ENCODE measurements at places on chromosomes 6 and 20.

DNA sequence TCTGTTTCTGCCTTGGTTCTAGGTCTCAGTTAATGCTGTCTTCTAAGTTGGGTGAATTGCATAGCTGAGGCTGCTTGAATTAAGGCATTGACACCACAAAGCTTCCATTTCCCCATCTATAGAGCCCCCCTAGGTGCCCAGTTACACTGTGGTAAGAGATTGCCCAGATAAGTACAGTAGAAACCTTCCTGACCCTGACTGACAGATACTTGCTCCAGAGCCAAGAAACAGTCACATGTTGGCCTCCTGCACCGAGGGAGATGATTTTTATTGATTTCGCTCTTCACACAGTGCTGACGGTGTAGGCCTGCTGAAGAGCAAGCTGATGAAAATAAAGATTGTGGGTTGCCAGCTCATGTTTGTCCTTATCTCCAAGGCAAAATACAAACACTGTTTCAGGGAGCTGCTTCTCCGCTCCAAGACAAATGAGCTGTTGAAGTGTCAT lies 67.9 kb downstream of the TRMT11 start:
- DNase-seq = peak; percentile 43

DNA sequence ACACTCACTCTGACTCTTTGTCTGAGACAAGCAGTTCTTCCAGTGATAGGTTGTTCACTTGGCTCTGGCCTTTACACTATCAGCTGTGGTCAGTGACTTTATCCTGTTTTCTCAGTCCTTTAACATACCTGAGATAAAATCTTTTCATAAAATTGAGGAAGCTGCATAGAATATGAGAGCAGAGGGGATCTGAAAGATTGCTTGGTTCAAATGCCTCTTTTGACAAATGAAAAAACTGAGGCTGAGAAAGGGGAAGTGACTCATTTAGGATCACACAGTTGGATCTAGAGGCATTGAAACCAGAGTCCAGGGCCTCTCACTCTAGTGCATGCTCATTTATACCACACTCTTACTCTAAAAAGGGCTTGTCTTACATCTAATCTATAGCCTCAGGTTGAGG lies 277.0 kb upstream of the TBX18 start:
- DNase-seq = peak; percentile 26

- DNase-seq = peak; percentile 93
Measured at GRCh38 chr6:25962149-25963127, at the start of gene TRIM38. TRIM38 (plus strand) TSS chr6:25962802; CDS start chr6:25966523, 3,721 bp downstream.

GRCh38 chr6:1678201-1678600 lies 68.5 kb downstream of the FOXC1 start:
- DNase-seq = no peak

DNA sequence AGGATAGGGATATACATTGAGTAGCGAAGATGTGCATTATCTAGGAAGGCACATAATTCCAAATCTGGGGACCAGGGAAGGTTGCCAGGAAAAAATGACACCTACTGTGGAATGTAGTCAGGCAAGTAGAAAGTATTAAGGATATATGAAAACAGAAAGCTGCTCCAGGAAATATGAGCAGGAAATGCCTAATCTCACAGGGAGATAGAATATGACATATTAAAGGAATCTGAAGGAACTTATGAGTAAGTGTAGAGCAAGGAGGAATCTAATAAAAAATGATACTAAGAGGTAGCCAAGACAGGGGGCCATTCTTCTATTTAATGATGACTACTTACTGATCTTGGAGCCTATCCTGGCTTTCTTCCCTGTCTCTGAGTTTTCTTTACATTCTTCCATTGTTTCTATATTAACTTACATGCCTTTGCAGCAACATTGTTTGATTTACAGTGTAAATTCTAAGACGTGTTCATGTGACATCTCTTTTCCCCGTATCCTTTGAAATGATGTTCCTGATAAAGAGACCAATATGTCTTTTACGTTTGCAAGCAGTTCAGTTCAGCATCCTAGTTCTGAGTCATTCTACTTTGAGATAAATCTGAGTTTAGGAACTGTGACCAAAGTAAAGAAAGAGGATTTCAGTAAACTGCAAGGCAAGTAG lies 58.6 kb downstream of the TINAG start:
- DNase-seq = no peak

DNA sequence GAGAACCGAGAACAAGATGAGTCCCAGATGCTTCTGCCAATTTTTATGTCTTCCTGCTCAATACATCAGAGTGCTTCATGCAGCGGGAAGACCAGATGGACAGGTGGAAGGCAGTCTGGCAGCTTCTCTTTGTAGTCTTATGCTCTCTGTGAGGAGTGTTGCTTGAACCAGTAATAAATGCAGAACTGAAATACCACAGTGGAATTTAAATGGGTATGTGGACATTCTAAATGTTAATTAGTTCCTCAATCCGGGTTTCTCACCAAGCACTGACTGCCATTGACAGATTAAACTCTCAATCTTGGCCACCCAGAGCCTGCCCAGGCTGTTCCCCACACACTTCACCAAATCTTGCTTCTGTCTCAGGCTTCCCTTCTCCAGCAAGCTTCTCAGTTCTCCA lies 695.5 kb upstream of the CHD6 start:
- no peak for DNase-seq

- DNase-seq = no peak
Measured at GRCh38 chr20:63114006-63114692, 101.8 kb downstream of the YTHDF1 start.

GRCh38 chr6:90581146-90581545 lies 5.7 kb downstream of the MAP3K7 start:
- DNase-seq = no peak

- DNase-seq = no peak
Measured at GRCh38 chr6:35970181-35970580, 49.3 kb upstream of the SRPK1 start.

All from KBM-7 (cell line).